ENCODE measurements at places on chromosomes 3 and 15.

DNA sequence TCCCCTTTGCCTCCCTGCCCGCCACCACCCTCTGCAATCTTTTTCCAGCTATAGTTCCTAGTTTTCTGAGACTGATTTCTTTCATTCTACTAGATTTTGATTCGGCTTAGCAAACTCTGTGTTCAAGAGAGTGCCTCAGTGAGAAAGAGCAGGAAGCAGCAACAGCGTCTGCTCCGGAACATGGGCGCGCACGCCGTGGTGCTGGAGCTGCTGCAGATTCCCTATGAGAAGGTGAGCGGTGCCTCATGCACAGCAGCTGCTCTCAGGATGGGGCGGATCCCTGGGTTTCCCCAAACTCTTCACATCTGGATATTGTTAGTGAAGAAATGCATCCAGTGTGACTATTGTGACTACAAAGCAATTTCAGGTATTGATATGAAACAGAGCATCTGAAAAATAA, 191.8 kb downstream of the ITPR1 start:
- no peak for DNase-seq

GRCh38 chr15:70582143-70582945, 181.0 kb downstream of the UACA start:
- no peak for DNase-seq

DNA sequence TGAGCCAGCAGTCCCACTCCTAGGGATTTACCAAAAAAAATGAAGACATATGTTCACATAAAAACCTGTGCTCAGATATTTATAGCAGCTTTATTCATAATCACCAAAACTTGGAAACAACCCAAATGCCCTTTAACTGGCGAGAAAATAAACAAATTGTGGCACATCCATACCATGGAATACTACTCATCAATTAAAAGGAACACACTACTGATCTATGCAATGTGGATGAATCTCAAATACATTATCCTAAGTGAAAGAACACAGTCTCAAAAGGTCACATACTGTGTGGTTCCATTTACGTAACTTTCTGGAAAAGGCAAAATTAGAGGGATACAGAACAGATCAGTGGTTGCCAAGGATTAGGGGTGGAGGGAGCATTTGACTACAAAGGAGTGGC, 394.5 kb downstream of the SHQ1 start:
- DNase-seq: no peak

GRCh38 chr3:146843476-146843875, 238.3 kb upstream of the PLSCR5 start:
- DNase-seq: no peak

GRCh38 chr3:71936681-71937080, 151.7 kb upstream of the PROK2 start:
- no peak for DNase-seq

- no peak for DNase-seq
Observed at GRCh38 chr3:184092199-184092598, 4.7 kb upstream of the HTR3E start.

DNA sequence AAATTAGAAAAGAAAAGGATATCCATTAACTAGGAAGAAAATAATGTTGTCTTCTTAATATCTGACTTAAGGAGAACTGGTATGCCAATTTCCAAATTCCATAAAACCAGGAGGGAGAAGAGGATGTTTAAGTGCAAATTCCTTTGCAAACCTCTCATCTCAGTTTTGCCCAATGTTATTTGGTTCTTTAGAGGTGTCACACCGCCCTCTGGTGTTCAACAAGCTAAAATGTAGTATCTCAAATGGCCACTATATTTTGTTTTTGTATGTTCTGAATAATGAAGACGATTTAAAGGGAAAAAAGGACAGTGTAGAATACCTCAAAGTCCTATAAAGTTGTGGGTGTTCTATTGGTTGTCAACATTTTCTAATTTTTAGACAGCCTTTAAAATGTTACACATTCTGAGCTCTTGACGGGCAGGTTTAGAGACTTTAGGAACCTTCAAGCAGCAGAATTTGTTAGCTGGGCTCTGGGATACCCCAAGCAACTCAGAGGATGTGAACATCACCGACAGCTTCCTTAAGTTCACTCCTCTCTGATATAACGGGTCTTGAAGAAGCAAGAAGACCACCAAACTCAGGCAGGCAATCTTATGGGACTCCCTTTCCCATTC, 458.3 kb downstream of the MFSD1 start:
- no peak for DNase-seq

DNA sequence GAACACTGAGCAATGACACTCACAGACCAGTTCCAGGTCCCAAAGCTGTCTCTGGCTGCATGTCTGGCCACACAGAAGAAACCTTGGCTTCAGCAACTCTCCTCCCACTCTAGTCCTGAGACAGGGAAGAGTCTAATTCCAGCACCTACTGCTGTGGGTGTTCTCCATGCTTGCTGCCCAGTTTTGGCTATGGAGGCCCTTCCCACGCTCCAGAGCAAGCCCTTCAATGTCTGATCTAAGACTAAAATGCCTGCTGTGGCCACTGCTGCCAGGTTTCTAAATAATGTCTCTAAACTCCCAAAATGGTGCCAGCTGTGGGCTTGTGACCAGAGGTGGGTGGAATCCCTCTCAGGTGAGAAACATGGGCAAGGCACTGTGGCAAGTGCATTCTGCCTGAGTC, 531.3 kb downstream of the GRM7 start:
- DNase-seq: no peak

- DNase-seq: peak; percentile 5
Observed at GRCh38 chr3:69370156-69370883, 15.6 kb downstream of the FRMD4B start.

- DNase-seq: no peak
Observed at GRCh38 chr3:146331967-146332366, 81.1 kb upstream of the PLSCR4 start.

- DNase-seq: no peak
Observed at GRCh38 chr3:71026634-71027578, 556.6 kb downstream of the FOXP1 start.

DNA sequence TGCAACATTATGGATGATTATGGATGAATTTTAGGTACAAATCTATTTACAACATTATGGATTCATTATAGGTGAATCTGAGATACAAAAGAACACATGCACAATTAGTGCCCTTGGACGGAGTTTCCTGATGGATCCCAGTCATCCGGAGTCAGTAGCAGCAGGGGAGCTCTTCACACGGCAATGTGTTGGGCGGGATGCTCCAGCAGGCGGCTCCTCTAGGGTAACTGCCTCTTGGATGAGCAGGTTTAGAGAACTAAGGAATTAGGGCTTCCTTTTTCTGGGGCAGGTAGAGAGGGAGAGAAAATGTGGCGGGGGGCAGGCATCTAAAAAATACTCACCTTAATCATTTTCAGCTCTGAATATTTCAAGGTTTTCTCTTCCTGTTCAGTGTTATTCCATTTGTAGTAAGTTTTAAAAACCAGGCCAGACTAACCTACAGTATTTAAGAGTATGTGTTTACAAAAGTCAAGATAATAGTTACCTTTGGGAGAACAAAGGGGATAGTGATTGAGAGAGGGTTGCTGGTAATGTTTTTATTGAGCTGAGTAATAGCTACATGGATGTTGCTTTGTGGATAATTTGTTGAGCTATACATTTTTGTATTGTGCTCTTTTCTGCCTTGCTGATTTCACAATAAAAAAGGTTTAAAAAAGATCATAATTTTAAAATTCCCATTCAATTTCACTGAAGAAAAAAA, 27.4 kb upstream of the GOLM2 start:
- DNase-seq: no peak

- no peak for DNase-seq
Observed at GRCh38 chr3:67484085-67484484, 170.3 kb downstream of the SUCLG2 start.

- DNase-seq: no peak
Observed at GRCh38 chr3:184439096-184439495, 59.2 kb downstream of the CHRD start.

DNA sequence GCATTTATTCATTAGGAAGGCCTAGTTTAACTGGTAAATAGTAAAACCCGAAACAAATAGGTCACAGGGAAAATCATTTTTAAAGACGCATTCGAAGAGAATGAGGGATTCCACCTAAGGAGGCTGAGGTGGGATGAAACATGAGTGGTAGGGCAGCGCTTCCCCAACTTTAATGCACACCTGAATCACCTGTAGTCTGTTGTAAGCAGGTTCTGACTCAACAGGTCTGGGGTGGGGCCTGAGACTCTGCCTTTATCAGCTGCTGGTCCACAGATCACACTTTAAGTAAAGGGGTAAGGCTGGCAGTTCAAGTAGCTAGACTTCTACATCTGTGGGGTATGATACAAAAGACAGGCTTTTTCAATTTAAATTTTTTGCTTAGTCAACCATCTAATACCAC, 223.5 kb upstream of the UBE2E2 start:
- DNase-seq: no peak

- DNase-seq: no peak
Observed at GRCh38 chr3:185270262-185270955, 16.6 kb upstream of the EHHADH start.

- no peak for DNase-seq
Observed at GRCh38 chr3:169085827-169086226, 577.7 kb downstream of the MECOM start.

DNA sequence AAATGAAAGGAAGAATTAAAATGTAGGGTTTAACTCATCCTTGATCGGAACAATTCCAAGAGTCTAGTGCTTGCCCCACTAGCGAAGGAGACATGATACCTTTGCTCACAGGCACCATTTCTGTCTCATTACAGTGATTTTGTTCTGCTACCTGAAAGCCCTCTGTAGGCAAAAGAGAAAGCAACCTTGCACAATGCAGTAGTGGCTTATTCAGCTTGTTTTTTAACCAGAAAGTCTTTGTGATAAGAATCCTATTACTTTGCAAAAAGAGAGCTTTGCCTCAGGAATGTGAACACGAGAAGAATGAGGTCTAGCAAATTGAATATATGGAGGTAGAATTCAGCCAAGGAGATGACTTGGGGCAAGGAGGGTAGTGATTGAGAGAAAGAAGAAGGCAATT, 684.4 kb downstream of the GRM7 start:
- no peak for DNase-seq

DNA sequence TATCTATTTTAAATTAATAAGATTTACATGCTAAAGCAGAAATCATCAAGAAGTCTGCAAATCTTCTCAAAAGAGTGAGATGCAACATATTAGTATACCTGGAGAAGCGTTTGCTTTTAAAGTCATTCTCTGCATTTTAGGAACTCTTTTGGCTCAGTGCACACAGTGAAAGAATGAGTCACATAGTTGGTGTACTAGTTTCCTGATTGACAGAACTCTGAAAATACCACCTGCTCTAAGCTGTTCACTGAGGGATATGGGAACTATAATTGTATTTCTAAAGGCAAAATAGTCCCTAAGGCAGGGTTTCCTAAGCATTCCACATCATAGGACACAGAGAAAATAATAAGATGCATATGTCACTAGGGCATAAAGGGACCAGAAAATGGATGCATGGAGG, 838.5 kb downstream of the DIPK2A start:
- no peak for DNase-seq

GRCh38 chr3:105747060-105747541, 121.7 kb downstream of the CBLB start:
- DNase-seq: no peak

GRCh38 chr15:45343258-45343860, 35.0 kb downstream of the GATM start:
- no peak for DNase-seq

DNA sequence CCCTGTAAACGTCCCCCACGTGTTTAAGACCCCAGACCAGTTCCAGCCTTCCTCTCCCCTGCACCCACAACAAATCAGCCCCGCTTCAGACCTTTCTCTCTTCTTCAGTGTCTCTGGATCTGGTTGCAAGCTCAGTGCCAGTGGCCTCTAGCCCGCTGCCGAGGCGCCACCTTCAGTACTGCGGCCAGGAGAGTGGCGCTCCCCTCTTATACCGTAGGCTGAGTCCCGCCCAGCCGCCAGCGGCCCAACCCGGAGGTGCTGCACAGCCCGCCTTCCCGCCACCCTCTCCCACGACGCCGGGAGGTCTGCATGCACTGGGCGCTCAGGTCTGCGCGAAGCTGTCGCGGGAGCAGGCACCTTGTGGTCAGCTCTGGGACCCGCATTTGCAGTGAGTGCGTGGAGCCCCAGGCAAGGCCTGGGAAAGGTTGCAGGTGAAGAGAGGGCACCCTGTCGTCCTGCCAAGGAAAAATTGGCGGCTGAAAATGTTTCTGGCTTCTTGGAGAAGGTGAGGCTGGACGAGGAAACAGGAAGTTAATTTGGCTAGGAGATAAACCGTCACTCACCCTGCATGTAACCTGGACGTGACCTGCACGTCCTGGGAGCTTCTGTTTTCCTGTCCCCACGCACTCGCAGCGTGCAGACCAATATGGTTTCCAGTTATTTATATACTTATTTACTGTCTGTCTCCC, at the start of gene C2CD4B:
C2CD4B (minus strand) TSS at position 182 of the 689 bp plus-strand sequence. CDS start 301 bp downstream, outside the sequence.
- no peak for DNase-seq

DNA sequence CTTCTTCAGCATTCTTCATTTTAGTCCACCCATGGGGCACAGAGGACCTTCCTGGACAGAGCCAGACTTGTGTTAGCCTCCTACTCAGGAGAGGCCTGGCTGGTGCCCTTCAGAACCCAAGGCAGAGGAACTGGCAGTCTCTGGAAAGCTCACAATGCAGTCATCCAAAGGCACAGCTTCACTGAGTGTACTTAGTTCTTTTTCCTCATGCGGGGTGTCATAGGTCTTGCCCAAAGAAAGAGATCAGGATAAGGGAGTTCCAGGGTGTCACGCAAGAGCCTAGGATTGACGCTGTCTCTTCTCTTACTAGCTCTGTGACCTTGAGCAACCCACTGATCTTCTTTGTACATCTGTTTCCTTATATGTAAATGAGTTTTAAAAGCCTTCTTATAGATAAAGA, 58.7 kb downstream of the CD200 start:
- no peak for DNase-seq
